Renal cortex interstitium (tissue), 15 donors: ENCODE measurements at places on chromosomes 5 and 9. TPM values are rescaled to one million over a fixed set of nuclear protein-coding genes. Genes with fewer than 3 reads are reported as not detected.

- DNase-seq: no peak
Measured at GRCh38 chr5:173319646-173320045, 8.6 kb downstream of the STC2 start.

DNA sequence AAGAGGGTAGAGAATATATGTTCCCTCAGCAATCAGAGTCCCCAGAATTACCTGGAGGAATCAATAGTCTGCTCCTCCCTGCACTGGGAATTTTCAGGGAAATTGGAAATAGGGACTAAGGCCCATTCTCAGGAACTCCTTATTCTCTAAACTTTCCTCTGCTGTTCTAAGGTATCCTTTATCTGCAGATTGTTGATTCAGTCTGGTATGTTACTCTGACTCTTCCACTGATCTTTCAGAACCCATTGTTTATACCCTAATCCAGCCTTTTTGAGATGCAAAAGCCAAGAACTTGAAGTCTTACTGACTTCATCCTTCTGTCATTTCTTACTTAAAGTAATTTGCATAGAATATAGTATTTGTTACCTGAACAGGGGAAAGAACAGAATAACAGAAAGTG lies 143.5 kb upstream of the PPP1R2B start:
- DNase-seq: no peak

F2RL1 gene
- polyA plus RNA-seq: 47.2 TPM

RNF208 gene
- 6.0 TPM for polyA plus RNA-seq

- DNase-seq: no peak
Measured at GRCh38 chr9:98549401-98549800, 159.3 kb downstream of the GABBR2 start.

GRCh38 chr5:139742173-139742903 lies 53.3 kb upstream of the PSD2 start:
- no peak for DNase-seq

GRM6 gene
- 1.9 TPM for polyA plus RNA-seq

DNA sequence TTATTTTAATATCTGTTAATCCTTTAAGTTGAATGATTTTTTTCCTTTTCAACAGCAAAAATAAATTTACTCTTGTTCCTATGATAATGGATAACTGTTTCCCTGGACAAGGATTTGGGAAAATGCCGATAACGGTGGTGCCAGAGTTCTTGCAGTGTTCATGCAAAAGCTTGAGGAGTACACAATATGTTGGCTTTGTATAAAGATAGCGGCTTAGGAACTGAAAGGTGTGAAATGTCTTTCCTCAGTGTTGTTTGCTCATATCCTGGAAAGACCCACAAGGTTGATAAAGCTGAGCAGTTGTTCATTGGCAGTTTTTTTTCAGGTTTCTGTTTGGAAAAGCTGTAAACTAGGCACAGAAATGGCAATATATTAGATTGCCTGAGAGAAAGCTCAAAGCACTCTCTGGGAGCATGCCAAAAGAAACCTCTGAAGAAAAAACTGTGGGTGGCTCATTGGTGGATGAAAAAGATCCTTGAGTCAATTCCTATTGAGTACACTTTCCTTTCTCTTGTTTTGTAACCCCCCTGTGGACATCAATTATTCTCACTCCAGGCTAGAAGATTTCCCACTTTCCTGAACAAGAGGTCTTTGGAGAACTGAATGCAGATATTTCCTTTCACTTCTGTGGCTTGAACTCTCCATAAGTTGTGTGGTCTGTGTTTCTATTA lies 117.2 kb upstream of the RGMB start:
- no peak for DNase-seq

- DNase-seq: no peak
Measured at GRCh38 chr9:27184556-27185351, 75.7 kb downstream of the TEK start.

DNA sequence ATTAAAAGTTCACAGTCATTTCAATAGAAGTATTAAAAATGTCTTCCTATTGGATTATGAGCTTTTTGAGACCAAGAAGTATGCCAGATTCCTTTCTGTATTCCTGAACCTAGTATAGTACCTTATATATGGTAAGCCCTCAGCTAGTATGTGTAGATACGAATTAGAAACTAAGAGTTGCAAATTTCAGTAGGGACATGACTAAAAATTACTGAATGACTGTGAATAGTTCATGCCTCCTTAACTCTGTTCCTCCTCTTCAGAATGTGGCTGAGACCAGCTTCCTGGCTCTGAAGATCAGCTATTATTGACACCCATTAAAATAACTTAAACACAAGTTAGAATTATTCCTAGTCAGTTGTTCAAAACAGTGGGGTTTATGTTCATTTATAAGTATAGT lies 19.7 kb downstream of the KDM3B start:
- no peak for DNase-seq

- DNase-seq: no peak
Measured at GRCh38 chr5:109027983-109028607, 280.4 kb downstream of the FER start.

DNA sequence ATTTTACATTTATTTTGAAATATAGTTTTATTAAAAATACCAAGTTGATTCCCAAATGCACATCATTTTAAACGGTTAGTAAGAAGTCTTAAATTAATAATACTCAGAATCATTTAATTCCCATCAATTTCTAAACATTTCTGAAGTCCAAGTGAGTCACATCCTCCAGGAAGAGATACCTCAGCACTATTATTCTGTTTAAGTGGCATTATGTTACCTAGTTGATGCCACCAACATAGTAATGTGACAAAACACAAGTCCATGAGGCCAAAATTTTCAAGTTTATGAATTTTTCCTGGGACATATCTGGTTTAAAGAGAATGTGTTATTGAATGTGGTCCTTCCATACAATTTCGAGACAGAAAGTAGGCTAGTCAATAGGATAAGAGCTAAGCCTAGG lies 1348.3 kb upstream of the CDH9 start:
- no peak for DNase-seq

- DNase-seq: peak; percentile 6
Measured at GRCh38 chr5:62653001-62653863, 74.6 kb downstream of the LRRC70 start.

DNA sequence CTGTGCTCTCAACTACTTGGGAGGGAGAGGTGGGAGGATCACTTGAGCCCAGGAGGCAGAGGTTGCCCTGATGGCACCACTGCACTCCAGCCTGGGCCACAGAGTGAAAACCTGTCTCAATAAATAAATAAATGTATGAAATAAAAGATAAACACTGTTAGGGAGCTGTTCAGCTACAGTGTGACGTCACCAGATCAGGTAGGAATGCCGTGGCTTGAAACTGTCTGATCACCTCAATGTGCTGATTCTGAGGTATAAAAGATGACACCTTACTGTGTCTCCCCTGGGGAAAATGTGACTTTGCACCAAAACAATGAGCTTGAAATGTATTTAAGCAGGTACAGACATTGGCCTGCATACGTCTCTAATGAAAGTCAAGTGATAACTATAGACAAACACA lies 133.3 kb downstream of the ADAMTS16 start:
- no peak for DNase-seq

DNA sequence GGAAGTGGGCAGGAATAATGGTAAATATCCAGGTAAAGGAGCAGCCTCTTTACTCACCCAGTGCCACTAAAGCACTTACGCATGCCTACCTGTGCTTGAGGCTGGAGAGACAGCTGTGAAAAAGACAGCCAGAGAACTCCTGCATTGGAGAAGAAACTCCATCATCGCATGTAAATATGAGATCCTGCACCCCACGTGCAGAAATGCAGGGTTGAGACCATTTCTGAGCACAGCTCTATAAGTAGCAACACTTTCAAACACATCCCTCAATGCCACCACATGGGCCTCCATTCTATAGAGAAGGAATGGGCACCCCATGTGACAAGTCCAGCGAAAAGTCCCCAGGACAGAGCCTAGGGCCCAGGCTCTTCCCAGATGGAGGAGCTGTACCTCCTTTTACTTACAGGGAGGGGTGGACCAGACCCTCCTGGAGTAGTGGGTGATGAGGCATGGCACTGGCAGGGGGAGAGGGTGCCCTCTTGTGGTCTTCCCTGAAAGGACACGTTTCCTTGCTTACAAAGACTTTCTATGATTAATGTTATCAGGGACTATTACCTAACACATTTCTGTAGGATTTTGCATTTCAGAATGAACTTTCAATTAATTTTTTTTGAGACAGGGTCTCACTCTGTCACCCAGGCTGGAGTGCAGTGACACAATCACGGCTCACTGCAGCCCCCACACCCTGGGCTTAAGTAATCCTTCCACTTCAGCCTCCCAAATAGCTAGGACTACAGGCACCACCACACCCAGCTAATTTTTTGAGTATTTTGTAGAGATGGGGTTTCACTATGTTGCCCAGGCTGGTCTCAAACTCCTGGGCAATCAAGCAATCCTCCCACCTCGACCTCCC lies 55.3 kb upstream of the IL17B start:
- no peak for DNase-seq

KIF27 gene
- polyA plus RNA-seq: 27.3 TPM

GRCh38 chr5:91011029-91011428 lies 372.1 kb downstream of the ARRDC3 start:
- no peak for DNase-seq

TAF1L gene
- polyA plus RNA-seq: 0.09 TPM

- no peak for DNase-seq
Measured at GRCh38 chr5:100157066-100157465, 378.1 kb upstream of the FAM174A start.

DNA sequence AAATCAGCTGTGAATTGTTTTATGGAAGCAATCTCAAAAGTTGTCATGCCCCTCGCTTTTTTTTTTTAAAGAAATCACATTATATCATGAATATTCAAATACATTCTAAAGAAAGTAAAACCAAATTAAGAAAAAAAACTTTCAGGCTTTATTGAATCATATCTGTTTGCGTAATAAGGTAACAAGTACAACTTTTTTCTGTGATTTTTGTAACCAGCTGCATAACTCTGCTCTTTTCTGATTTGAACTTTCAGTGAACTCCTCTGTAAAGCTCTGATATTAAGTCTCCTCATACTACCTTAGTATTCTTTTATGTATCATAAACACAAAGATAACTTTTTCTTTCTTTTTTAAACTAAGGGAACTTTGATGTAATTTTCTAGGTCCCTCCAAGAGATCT lies 65.3 kb downstream of the CWC27 start:
- no peak for DNase-seq

DNA sequence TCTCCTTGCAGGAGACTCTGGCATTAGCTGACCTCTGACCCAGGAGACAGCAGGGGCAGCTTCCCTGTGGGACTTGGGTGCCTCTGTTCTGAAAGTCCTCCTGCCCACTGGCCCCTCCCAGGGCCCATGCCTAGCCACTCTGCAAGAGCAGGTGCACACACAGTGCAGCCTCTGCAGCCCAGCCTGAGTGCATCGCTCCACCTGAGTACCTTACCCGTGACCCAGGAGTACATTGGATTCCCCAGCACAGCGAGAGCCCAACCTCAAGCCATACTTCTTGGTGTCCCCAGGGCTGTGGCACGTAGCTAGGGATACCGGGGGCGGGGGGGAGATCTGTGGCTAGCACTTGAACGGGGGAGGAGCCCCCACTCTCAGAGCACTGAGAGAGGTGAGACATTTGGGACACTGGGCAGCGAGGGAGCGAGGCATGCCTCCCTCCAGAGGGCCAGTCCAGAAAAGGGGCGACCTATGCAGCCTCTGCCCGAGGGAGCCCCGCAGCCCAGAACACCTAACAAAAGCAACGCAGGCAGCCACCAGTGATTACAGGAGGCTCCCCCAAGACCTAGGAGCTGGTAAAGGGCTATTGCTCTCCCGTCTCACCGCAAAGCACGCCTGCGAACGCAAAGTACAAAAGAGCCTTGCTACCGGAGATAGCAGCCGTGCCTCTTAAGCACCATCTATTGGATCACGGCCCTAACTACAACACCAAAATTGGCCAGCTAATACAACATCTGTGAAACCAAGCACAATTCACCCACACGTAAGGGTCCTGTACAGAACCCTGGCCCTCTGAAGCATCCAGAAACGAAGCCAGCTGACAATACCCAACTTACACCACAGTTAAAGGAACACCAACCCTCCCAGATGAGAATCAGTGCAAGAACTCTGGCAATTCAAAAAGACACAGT lies 826 bp upstream of the PRDM9 start:
- peak; percentile 7 for DNase-seq

C5orf63 gene
- 11.1 TPM for polyA plus RNA-seq

- DNase-seq: no peak
Measured at GRCh38 chr5:35466746-35467145, 150.9 kb upstream of the SPEF2 start.

DNA sequence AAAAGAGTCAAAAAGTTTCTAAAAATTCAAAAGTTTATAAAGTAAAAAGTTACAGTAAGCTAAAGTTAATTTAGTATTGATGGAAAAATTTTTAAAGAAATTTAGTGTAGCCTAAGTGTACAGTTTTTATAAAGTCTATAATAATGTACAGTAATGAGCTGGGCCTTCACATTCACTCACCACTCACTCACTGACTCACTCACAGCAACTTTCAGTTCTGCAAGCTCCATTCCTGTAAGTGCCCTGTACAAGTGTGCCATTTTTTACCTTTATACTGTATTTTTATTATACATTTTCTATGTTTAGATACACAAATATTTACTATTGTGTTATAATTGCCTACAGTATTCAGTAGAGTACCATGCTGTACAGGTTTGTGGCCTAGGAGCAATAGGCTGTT lies 239.5 kb upstream of the MAP3K1 start:
- no peak for DNase-seq

DNA sequence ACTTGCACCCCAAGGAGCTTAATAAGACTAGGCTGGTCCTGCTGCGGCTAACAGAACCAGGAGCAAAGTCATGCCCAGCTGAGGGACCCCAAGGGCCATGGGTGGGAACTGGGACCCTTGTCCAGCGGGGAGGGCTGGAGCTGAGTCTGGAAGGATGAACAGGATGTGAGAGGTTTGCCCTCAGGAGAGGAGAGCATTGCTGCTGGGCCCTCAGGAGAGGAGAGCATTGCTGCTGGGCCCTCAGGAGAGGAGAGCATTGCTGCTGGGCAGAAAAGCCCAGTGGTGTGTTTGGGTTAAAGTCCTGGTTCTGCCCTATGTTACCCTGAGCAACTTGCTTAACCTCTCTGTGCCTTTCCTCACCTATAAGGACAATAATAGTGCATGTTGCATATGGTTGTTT lies 125.8 kb downstream of the MACROH2A1 start:
- no peak for DNase-seq

DNA sequence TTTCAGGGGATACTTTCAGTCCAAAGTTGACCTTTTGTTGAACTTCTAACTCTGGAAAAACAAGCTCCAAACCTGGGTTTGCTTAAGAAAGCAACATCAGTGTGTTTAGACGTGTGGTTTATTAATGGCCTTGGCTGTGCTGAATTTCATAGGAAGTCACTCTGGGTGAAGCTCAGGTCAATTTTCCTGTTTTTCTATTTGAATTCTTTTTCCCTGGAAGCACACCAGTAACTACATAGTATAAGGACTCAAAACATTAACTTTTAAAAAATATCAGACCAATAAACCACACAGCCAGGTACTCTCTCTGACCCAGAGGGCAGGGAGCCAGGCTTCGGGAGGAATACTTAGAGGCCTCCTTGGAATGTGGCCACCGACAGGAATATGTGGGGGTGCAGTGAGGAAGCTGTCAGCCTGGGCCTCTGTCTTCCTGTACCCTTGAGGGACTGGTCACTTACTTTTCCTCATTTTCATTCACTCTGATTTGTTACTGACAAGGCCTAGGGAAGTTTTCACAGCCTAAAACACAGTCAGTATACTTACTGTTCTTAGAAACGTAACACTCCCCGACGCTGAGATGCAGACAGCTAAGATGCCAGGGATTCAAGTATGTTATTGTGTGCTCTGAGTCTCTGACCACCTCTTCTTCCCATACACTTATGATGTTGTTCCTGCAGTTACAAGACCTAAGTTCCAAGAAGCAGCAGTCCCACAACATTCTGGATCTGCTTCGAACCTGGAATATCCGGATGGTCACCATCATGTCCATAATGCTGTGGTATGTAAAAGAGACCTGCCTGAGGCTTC lies 18.9 kb downstream of the SLC22A5 start:
- DNase-seq: no peak

GRCh38 chr9:129881547-129882324 lies 46.5 kb downstream of the USP20 start:
- no peak for DNase-seq

SPINK4 gene
- not detected for polyA plus RNA-seq
